ENCODE measurements at places on chromosomes 2 and 18.

- peak; percentile 63 for DNase-seq
Observed at GRCh38 chr18:62324917-62325805, at the start of gene TNFRSF11A. TNFRSF11A (plus strand) TSS chr18:62325310; CDS start chr18:62325353, 43 bp downstream.

DNA sequence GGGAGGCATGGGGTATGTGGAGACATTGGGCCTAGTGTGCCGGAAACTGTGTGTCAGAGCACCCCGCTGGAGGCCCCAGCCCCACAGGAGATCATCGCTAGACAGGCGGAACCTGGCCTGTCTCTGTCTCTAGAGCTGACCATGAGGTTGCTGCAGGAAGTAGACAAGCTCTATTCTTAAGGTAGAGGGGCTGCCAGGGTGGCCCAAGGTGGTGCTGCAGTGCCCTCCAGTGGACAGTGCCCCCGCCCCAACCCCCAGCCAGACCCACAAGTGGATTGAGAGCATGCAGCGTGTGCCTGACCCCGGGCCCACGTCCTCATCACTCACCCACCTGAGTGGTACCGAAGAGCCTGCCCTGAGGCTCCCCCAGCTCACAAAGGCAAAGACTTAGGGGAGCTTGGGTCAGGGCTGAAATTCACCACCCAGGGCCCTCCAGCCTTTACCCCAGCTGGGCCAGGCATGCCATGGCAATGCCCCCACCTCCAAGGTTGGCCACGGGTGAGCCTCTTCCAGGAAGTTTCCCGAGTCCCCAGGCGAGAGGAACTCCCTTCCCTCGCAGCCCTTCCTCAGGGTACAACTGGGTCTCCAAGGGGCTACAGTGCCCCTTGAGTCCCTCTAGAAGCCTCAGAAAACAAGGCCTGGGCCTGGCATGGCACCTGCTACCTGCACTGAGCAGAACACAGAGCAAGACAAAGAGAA, 155.0 kb downstream of the TTC32 start:
- no peak for DNase-seq

DNA sequence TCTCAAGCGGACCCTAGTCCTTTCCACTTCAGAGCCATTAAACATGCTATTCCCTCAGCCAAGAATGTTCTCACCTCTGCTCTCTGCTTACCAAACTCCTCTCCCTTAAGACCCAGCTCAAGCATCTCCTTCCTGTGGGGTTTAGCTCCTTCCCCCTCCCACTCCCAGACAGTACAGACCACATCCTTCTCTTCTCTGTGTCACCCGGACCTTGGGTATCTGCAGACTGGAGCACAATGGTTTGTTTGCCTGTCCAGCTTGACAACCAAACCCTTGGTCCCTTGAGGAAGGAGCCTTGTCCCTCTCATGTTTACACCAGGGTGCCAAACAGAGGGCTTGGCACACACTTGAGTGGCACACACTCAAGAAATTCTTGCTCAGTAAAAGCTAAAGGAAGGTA, 4.1 kb upstream of the CD8A start:
- no peak for DNase-seq

DNA sequence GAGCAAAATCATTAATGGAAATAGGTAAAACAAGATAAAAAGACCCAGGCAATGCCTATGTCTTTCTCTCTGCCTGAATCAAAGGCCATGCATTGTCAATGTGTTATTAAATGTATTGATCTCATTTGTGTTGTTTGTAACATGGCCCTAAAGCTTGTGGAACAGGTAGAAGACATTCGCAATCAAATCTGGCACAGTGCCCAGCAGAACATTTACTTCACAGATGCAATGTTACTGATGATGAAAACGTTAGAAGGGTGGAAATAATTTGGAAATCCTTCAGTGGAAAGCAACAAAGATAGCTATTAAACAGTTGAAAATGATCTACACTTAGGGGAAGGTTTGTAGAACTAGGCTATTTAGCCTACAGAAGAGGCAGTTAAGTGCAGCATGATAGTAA, 368.2 kb downstream of the EPHA4 start:
- no peak for DNase-seq

DNA sequence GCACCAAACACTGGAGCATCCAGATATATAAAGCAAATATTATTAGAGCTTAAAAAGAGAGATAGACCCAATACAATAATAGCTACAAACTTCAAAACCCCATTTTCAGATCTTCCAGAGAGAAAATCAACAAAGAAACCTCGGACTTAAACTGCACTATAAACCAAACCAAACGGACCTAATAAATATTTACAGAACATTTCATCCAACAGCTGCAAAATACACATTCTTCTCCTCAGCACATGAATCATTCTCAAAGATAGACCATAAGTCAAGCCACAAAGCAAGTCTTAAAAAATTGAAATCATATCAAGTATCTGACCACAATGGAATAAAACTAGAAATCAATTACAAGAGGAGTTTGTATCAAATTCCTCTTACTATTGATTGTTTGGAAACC, 140.2 kb upstream of the OTOS start:
- no peak for DNase-seq

DNA sequence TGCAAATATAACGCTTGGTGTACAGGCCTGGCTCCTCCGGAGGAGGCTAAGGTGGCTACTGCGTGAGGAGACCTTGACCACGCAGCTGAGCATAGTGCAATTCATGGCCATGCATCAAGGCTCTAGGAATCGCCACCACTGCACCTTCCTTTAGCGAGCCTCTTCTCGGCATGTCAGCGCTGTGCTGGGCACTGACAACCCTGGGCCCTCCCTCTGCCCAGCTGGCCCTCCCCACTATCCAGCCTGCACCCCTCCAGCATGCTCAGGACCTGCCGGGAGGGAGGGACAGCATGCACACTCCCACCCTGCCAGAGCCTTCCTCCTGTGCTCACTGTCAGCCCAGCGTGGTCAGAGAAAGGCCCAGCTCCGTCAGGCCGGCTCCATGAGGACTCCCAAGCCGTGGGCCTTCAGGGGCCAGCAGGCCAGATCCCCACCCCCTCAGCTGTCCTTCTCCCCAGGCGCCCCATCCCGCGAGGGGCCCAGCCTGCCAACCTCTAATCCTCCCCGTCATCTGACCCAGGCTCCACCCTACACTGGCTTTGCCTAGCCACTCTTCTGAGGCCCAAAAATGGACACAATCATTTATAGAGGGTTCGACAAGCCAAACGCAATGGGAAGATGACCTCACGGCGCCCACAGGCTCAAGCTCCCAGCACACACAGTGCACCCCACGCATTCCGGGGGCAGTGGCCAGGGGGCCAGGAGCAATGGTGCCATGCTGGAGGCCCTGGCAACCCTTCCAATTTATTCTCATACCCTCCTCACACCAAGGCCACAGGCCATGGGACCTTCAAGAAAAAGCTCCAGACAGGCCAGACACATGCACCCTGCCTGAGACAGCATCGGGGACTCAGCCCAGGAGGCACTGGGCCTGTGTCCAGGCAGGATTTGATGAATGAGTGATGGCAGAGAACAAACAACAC, 3.5 kb downstream of the BIN1 start:
- DNase-seq, result no peak
